Bronchial epithelial cell (primary cell): ENCODE measurements at places on chromosomes 7 and 10. TPM values are rescaled to one million over a fixed set of nuclear protein-coding genes. Genes with fewer than 3 reads are reported as not detected.

GRCh38 chr10:65544756-65545155 is 1381.1 kb upstream of the LRRTM3 start:
- no peak for DNase-seq

DNA sequence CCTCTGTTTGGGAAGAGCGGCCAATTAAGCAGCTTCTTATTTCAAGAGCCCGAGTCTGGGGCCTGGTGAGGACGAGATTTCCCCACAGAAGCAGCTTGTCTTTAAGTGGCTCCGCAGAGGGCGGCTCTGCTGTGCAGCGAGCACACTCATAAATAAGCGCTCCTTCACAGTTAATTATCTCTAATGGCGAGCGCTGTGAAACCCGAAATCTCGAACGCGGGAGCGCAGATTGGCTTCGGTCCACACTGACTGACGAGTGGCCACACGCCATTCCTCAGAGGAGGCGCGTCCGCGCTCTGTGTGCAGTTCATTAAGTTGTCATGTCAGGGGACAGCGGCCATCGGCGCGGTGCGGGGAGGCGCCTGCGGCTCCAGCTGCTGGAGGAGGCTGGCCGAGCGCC is 560.9 kb downstream of the DNAJB6 start:
- DNase-seq = no peak

DNA sequence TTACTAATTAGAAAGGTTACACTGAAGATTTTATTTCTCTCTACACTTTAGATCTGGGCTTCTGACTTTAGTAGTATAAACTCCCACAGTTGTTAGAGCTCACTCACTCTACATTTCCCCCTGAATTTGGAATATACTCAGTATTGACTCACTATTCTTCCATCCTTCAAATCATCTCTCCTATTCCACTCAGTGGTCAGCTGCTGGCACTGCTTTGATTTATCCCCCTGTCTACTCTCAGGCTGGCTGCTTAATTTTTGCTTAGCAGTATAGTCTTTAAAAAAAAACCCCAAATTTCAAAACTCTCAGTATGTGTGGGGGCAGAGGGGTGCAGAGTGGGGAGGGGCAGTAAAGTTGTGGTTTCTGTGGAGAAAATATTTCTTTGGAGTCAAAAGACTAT is 68.9 kb downstream of the CDK6 start:
- DNase-seq = peak; percentile 35

GRCh38 chr7:143288836-143289235 is 685 bp downstream of the CASP2 start:
- DNase-seq = peak; percentile 28

The GIMAP4 gene
- total RNA-seq = not detected in 2 replicates
